ENCODE measurements at places on chromosomes 4 and X.

GRCh38 chrX:134776850-134777370 lies 118.6 kb upstream of the PLAC1 start:
- DNase-seq, result no peak

GRCh38 chr4:159451006-159451405 lies 348.1 kb downstream of the RAPGEF2 start:
- no peak for DNase-seq

DNA sequence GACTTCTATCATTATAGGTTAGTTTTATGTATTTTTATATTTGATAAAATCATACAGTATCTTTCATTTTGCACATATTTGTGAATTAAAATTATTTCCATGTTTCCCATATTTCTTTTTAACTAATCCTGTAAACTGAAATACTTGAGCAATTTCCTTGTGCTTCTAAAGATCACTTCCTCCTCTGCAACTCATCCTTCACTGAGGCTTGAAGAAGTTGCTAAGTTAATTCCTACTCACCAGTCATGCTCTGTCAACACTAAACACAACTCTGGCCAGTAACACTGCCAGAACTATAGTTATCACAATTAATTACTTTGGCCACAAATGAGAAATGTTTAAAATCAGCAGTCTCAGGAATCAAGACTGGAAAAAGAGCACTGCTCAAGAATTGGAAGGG lies 6.7 kb downstream of the SPATA4 start:
- DNase-seq, result no peak

DNA sequence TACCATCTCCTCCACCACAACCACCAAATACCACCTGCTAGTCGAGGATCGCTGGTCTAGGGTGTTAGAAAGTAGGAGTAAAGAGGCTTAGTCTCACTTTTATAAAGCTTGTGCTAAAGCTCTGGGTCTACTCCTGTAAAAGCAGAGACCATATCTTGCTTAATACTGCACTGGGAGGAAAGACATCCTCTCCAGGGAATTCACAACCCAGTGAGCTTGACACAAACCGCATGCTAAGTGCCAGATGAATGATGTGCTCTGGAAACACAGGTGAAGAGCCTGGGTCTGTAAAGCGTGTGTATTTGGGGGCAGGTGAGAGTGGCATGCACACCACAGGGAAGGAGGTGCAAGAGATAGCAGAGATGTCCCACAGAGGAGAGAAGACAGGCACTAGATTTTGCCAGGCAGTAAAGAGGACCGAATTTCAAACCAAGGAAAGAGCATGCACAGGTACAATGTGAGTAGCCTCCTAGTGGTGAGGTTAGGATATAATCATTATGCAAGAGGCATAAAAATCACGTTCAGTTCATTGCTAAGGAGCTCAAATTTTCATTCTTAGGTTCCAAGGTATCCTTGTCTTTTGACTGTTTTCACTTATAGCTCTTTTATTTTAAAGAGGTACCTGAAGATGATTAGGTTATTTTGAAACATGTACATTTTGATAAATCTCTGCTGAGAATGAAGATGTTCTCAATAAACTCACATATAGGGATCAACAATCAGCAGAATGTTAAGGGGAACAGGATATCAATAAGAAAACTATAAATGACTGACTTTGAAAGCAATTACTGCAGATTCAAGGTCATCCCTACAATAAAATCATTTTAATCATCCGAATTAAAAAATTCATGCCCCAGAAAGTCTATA lies 20.7 kb downstream of the TAPT1 start:
- no peak for DNase-seq

DNA sequence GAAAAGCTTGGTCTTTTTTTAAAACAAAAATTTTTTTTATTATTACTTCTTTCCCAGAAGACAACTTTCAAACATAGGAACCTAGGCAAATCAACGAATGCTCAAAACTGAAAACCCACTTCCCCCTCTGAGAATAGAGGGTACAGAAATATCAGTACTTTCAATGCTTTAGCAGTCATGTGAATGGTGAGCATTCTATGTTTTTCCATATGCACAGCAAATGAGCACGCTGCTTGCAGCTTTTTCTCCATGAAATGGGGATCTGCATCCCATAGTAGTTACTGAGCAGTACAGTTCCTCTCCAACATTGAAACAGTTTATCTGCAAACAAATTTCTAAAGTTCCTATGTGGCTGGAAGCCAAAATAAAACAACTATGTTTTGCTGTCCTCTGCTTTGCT lies 108.4 kb upstream of the BMP2K start:
- no peak for DNase-seq

- DNase-seq, result no peak
Measured at GRCh38 chrX:42093756-42094155, 170.4 kb upstream of the CASK start.

DNA sequence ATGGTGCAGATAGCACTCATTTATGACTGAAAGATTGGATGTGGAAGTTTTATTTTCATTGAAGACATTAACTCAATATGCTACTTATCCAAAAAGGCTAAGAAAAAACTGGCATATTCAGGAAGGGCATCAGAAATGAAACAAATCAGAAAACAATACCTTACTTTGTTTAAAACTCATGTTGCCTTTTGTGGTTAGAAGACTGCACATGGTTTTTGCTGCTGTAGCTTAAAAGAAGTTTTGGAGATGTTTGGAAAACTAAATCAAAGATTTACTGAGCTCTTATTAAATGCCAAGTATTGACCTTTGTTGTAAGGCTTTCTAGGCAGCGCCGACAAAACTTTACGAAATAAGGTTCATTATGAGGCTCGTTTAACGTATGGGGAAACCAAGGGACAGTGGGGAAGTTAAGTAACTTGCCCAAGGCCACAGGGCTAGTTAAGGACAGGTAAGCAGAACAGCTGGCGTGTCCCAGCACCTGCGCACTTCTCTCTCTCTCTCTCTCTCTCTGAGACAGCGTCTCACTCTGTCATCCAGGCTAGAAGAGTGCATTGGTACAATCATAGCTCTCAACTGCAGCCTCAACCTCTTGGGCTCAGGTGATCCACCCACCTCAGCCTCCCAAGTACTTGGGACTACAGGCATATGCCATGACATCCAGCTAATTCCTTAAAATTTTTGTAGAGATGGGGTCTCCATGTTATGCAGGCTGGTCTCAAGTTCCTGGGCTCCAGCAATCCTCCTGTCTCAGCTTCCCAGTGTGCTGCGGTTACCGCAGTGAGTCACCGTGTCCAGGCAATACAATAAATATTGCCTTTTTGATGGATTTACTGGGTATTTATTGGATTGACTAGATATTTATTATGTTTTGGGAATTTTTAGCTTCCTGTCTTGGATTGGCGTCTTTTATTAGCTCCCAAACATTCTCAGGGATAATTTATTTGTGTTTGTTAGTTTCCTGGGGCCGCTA lies 16.1 kb downstream of the LRP2BP start:
- no peak for DNase-seq

DNA sequence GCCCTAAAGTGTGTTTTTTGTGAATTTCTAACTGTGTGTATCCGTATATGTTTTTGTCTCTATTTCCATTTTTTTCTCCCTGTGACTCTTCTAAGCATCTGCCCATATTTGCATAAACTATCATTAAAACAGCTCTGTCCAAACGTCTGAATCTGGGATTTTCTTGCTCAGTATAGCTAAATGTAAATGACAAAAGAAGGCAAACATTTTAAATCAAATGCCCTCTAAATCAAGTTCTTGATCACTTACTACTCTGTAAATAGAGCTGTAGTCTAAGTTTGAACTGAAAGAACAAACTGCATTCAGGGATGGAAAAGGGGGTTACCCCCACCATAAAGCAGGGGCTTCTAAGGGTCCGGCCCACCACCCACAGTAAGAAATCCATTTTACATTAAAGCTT lies 432.0 kb upstream of the FAM241A start:
- no peak for DNase-seq

DNA sequence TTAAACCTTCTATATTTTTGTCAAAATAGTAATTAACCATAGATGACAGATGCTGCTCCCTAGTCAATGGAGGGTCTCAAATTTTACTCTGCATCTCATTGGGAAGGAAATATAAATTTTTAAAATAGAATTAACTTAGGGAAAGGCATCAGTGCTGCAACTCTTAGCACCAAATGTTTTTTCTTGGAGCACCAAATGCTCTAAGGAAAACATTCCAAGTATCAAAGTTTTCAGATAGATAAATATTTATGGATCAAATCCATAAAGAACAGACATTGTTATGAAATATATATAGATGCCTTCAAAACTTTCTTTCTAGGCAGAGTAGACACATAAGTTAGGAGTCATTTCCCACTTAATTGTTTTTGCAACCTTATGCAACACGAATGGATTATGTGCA lies 168.7 kb downstream of the ANTXR2 start:
- DNase-seq, result no peak

DNA sequence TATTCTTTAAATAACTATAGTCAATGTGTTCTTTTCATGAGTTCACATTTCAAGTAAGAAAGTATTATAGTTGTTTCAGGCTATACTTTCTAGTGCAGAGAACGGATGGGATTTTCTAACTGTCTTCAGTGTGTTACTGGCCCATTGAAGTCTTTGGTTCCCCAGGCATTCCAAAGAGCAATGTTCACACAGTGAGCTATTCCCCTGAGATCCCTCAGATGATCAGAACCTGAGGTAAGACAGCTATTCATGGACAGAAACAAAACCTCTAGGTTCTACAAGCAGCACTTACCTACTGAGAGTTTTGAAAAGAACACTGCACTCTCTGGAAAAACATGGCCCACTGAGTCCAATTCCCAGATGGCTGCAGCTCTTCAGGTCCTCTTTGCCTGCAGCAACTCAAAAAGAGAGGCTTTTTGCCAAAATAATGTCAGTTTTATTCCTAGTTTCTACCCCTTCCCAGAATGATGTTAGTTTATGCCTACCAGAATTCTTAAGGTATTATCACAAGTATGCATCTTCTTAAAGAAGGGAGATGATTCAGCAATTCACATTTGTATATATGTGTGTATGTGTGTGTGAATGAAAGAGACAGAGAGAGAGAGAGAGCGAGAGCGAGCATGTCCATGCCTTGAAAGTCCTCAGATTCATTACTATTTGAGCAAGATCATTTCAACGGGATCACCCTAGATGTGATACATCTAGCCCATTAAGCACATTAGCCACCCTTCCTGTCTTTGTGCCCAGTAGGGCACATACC lies 146.1 kb downstream of the PDHA2 start:
- DNase-seq, result no peak
